Hematopoietic multipotent progenitor cell treated with erythropoietin and hydrocortisone succinate and interleukin-3 and kit ligand, for 4 days (in vitro differentiated cells): ENCODE measurements at places on chromosomes 11 and 22.
A peak's percentile ranks its signal among the peaks of the same experiment; 100 is the strongest.

DNA sequence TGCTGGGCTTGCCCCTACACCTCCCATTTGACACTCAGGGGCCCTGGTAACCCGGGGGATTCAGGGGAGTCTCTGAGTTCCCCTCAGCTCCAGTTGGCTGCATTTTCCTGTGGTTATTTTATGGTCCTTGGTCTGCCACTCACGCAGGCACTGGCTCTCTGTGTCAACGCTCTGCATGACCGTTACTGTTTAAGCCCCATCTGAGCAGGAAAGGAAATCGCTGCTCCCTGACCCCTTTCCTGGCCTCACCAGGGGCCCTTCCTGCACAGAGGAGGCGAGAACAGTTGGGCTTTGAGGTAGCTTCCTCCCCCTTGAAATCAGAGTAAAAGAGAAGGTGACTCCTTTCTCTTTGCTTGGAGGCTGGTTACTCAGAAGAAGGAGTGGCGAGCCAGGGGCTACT, 2.4 kb downstream of the C1QTNF4 start:
- peak; percentile 76 for DNase-seq

- DNase-seq, result peak; percentile 70
These were observed 1.4 kb downstream of the PATZ1 start for GRCh38 chr22:31344578-31345330.

- no peak for DNase-seq
These were observed 49.4 kb upstream of the ARHGAP42 start for GRCh38 chr11:100637706-100638105.

- peak; percentile 74 for DNase-seq
These were observed 70.3 kb upstream of the GRK2 start for GRCh38 chr11:67195971-67196456.

DNA sequence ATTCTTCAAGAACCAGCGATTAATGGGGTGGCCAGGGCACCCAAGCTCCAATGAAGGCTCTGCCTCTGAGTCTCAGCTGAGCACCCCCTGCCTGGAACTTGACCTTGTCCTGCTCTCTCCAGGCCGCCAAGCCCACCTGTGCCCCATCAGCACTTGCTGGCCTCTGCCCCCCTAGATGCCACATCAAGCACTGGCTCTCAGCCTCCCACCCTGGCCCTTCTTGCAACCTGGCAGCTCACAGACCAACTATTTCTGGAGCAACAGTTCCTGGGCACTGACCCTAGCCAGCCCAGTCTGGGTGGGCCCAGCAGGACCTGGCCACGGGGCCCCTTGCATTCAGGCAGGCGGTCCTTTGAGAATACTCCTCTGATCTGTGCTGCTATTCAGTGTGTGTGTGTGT, 98.8 kb upstream of the PITPNB start:
- DNase-seq, result no peak

DNA sequence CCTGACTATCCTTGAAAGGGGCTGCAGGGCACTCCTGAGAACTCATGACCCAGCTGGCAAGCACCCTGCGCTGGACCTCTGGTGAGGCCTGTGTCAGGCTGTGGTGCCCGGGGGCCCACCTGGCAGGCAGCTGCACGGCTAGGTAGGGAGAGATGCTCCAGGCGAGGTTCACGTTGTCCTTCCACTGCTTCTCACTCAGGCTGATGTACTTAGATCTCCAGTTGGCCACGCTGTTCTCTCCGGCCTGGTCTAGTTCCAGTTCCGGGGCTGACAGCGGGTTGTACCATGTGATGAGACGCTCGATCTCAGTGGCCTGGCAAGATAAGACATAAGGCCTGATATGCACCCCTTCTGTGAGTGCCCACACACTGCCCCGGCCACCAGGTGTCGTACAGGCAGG, 44.7 kb upstream of the SERPIND1 start:
- no peak for DNase-seq

DNA sequence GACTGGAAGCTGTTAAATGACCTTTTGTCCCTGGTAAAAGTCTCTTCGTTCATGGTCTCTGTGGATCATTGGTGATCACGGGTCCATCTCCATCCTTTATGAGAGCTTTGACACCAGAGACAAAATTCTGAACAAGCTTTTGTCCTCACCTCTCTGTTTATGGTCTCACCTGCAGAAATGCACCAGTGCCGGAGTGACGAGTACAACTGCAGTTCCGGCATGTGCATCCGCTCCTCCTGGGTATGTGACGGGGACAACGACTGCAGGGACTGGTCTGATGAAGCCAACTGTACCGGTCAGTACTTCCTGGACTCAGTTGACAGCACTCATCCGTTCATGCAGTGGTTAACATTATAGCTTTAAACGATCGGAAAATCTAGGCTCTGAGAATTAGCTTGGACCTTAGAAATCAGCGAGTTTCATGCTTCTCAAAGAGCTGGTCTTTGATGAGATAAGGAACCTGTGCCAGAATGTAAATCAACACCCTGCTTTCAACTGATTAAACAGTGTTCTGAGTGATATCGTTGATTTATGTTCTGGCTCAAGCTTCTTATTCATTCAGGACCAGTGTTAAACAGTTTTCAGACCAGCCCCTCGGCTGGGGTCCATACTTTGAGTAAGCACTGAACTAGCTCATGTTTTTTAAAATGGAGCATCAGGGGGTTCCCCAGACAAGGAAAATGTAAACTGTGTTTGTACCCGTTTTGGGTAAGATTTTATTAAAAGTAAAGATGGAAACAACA, 124.5 kb upstream of the SORL1-AS1 start:
- DNase-seq, result peak; percentile 51

DNA sequence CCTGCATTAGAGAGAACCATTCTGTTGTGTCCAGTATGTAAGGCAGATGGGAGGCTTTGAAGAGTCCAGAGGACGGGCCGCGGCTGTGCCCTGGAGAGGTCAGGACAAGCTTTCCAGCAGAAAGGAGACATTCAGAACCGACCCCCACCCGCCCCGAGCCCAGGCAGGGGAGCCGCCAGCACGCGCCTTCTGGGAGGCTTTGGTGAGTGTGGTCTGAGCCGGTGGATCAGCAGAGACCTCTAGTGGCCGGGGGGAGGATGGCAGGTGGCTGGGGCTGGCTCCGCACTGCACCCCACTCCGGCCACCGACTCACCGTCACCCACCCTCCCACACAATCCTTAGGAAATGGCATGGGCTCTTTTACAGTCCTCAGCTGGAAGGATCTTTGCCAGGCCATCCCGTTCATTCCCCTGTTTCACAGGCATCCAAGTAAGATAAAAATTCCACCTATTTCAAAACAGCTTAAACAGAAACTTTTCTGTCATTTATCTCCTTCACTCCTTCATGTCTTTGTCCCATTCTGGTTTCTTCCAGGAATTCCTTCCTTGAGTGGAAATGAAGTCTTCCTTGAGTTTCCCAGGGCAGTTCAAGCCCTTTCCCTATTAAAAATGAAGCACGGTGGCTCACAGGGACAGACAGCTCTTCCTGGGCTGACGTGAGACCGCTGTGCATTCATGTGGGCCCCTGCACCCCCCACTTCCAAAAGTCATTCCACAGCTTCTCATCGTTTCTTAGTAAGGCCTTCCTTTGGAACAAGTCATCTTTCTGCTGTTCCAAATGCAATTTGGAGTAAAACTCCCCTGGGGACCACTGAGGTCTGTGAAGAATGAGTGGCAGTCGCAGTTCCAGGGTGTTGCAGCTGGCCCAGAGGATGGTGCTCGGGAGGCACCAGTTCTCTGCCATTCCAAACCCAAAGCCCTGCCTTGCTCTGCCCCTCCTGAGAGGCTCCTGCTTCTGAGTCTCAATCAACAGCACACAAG, 91.0 kb downstream of the FEZ1 start:
- peak; percentile 65 for DNase-seq

DNA sequence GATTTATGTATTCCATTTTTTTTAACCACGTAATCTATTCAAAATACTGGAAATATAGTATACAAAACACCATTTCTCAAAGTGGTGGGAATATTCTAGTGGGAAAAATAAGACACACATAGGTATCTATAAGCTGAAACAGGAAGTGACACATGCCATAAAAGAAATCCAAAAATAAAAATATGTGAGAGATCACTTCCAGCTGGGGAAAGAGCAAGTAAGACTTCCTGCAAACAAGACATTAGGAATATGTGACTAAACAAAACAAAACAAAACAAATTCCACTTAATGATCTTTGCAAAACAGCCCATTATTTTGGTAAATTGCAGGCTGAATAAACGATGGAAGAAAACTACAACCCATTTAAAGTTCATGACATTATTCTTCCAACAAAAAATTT, 107.3 kb upstream of the CEP126 start:
- no peak for DNase-seq

- DNase-seq, result no peak
These were observed 119.3 kb downstream of the KCNQ1 start for GRCh38 chr11:2564008-2564530.

DNA sequence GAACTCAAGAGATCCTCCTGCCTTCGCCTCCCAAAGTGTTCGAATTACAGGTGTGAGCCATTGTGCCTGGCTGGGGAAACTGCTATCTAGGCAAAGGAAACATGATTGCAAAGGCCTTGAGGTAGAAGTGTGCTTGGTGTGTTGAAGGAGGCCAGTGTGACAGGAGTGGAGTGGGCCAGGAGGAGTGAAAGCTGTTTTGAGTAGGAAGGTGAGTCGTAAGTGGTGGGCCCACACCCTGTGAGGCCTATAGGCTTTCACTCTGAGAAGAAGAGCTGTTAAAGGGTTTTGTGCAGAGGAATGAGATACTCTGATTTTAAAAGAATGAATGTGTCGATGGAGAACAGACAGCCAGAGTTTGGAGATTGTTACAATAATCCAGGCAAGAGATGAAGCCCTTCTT, 43.4 kb downstream of the WEE1 start:
- no peak for DNase-seq

DNA sequence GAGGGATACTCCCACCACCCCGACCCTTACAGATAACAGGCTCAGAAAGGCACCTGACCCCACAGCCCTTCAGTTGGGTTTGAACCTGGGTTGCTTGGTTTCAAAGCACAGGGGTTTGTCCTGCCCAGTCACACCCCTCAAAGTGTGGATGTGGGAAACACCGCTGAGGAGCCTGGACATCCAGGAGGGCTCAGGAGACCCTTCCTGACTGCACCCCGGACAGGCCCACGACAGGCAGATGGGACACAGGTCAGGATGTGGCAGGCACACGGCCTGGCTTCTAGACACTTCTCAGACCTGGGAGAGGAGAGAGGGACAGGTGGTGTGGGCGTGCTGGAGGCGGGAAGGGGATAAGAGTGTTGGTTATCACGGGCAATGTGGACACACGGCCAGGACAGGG, 932.3 kb downstream of the BRD1 start:
- DNase-seq, result no peak

DNA sequence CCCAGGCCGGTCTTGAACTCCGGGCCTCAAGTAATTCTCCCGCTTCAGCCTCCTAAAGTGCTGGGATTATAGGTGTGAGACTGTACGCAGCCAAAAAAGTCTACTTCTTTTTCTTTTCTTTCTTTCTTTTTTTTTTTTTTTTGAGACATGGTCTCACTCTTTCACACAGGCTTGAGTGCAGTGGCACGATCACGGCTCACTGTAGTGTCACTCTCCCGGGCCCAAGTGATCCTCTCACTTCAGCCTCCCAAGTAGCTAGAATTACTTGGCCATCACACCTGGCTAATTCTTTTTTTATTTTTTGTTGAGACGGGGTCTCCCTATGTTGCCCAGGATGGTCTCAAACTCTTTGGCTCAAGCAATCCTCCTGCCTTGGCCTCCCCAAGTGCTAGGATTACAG, 3.6 kb upstream of the UBE2L3 start:
- DNase-seq, result no peak

DNA sequence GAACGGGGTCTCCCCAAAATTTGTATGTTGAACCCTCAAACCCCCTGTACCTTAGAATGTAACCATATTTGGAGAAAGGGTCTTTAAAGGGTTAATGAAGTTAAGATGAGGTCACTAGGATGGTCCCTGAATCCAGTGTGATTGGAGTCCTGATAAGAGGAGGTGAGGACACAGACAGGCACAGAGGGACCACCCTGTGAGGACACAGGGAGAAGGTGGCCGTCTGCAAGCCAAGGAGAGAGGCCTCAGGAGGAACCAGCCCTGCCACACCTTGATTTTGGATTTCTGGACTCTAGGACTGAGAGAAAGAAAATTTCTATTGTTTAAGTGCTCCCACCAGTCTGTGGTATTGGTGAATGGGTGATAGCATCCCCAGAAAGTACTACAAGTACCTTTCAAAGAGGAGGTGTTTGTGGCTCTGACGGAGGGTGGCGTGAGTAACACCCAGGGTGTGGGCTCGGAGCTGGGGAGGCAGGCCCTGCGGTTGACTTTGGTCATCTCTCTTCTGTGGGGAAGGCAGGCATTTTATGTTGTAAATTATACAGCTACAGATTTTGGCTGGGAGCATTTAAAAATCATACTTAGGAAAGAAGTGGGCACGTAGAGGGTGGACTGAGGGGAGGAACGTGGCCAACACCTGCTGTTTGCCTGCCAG, 13.8 kb downstream of the MRGPRF start:
- DNase-seq, result no peak

DNA sequence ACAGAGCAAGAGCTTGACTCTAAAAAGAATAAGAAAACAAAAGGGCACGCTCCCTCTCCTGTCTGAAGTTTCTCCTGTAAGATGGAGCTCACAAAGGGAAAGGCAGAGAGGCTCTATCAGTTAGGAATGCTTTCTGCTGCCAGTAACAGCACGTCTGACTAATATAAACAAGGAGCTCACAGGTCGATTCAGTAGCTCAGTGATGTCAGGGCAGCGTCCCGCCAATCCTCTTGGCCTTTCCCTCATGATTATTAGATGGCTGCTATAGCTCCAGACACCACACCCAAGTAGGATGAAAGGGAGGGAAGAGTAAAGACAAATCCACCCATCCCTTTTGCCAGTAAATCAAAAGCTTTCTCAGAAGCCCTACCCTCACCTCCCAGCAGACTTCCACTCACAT, 51.3 kb upstream of the HMGXB4 start:
- DNase-seq, result no peak

- no peak for DNase-seq
These were observed 86.1 kb upstream of the ZBED5 start for GRCh38 chr11:10943968-10944367.

DNA sequence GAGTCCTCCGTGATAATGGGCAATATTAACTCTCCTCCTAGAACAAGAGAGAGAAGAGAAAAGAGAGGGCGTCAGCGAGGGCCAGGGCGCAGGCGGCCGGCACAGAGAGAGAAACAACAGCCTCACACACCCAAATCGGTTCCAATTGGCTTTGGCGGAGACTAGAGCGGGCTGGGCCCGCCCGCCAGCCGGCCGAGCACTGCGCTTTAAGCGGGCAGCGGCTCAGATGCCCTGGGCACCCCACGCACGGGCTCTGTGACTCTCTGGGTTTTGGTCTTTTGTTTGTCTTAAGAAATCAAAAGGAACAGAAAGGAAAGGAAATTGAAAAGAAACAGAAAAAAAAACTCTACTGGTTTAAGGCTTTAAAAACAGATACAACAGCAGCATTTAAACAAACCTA, 17.0 kb downstream of the SLC22A12 start:
- DNase-seq, result no peak

GRCh38 chr11:116605543-116606459, 167.0 kb downstream of the BUD13 start:
- peak; percentile 84 for DNase-seq

- no peak for DNase-seq
These were observed 11.3 kb downstream of the P2RY2 start for GRCh38 chr11:73229321-73229895.

GRCh38 chr11:45145379-45146071, 914 bp upstream of the PRDM11 start:
- peak; percentile 63 for DNase-seq
